ENCODE measurements at places on chromosomes 3 and 15.
A peak's percentile ranks its signal among the peaks of the same experiment; 100 is the strongest.

DNA sequence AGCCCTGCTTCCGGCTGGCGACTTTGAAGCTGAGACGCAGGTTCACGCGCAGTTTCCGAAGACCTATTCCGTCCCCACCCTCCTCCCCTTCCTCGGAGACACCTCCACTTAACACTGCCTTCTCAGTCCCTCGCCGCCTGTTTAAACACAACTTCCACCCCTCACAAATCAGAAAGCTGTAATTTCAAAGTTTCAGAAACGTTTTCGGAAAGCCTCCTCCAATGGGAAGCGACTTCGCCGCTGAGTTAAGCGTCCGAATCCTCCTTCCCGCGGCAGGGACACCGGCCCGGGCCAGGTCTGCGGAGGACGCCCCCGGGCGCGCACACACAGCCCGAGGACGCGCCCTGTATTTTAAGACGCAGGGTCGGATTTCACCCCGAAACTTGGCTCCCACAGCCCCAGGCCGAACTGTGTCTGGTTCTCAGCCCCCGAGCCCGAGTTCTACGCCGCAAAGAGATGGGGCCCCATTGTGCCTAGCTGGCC lies 559 bp upstream of the LRRN1 start:
- DNase-seq: peak; percentile 19

GRCh38 chr3:112464264-112464663 lies 35.0 kb downstream of the BTLA start:
- no peak for DNase-seq

DNA sequence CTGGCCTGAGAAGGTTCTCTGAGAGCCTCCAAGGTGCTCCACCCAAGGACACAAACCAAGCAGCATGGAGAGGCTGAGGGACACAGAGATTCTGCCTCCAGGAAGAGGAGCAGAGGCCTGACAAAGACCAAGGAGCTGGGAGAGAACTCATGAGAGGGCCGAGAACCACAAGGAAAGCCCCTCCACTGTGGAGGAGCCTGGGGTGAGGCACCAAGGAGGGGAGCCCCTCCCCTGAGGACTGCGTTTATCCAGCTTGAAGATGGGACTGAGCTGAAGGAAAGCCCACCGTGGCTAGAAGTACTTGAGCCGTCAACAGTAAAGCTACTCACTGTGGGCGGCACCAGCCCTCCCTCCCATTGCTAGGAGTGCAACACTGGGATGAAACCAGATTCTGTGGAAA lies 63.1 kb upstream of the MEF2A start:
- no peak for DNase-seq

GRCh38 chr3:179451265-179452175 lies at the start of gene GNB4:
GNB4 (minus strand) TSS chr3:179451470; CDS start chr3:179426200, 25,270 bp downstream.
- peak; percentile 9 for DNase-seq

DNA sequence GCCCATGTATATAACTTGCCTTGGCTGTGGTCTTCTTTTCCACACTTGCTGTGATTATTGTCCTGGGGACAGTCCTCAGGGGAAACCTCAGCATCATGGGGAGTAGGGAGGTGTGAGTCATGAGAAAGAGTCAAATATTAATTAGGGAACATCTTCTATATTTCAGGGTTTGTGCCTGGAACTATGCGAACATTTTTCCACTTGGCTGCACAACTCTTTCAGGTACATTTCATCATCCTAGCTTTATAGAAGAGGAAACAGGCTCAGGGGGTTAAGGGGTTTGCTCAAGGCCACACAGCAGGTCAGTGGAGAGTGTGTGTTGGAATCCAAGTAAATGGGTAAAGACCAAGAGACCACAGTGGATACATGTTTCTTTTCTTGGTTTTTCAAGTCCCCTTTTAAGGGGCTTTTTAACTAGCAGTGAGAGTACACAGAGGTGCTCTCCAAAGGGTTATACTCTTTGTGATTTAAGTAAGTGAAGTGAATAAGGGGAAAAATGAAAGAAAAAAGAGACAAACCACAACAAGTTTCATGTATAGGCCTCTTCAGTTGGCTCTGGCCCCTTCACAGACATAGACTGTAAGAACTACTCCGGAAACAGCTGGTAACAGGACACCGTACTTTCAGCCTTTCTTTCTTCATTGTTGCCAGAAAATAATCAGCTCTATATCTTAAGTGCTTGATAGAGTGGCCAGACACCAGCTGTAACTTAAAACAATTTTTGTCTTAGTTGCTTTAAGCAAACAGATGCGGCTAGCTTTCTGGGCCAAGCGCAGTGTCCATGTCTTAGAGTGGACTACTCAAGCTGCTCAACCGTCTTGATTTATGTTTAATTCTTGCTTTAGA lies 64.6 kb downstream of the EEFSEC start:
- DNase-seq: no peak

DNA sequence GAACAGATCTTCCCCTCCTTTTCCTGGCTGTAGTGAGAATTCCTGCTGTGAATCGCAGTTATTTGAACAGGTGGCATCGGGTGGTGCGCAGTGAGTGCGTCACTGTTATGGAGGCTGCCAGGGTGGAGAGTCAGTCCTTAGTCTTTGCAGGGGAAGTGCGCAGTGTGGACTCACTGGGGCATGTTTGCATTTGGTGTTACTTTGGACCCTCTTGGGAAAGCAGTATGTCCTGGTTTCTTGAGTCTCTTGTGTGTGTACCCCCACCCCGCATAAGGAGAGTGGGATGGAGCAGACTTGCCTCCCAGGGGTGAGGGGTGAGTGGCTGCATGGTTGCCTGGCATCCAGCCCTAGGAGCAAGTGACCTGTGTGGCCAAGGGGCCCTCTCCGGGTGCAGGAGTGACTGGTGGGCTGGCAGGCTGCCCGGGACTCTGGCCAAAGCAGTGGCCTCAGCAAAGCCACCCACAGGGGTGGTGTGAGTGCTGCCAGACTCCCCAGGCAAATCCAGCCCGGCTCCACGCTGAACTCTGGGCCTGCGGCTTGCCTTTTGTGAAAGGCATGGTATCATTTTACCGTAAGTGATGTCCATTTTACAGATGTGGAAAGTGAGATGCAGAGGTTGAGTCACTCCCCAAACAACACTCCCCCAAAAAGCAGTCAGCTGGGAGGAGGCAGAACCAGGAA lies 46.4 kb downstream of the DNASE1L3 start:
- DNase-seq: no peak

DNA sequence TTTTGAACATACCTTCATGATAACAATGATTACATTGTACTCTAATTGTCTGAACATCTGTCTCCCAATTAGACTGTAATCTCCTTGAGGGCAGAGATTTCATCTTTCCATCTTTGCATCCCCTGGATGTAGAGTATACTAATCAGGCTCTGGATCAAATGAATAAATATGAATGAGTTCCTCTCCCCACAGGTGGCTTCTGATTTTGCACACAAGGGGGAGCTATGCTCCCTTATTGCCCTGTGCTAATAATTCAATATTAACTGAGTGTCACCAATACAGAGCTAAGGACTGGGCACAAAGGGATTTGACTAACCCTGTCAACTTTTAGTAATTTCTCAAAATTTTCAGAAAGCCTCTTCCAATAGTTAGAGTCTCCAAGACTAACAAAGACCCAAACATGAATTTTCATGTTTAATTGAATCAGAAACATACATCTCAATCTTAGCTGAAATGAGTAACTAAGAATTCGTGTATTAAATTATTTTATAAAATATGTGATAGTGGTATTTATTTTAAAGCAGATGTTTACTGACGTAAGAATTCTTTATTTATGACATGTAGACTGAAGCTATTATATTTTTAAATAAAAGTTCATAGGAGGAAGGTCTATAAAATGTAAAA lies 3.0 kb downstream of the DUOXA1 start:
- DNase-seq: no peak

DNA sequence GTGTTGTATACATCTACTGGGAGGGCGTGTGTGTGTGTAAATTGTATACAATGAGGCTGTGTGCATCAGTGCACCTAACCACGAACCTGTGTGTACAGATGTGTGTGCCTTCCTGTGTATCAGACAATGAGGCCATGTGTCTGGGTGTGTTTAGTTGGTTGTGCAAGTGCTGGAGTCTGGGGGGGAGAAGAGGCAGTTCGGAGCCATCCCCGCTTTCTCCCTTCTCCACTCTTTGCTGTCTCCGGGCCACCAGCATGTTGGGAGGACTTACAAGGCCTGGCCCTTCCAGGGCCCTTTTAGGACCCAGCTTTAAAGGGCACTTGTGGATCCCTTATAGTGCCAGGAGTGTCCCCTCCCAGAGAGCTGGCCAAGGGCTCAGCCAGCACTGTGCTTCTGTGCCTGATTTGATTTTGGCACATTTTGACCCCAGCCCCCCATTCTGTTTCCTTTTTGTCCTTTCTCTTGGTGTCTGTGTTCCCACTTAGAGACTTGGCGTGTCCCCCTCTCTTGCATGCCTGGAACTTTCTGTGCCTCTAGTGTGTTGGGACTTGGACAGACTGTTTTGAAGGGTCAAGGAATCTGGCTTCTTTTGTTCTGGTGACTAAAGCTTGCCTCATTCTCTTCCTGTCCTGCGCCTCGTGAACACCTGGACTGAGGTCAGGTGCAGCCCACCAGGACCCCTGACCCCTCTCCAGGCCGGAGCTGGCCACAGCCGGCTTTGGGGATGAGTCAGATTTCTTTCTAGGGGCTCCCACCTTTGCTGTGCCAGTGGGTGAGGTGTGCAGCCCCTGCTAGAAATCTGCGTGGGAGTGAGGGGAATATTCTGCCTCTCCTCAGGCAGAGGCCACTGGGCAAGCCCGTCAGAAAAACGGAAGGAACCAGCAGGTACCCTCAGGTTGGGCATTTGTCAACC lies 1.5 kb downstream of the CTDSPL start:
- DNase-seq: no peak

DNA sequence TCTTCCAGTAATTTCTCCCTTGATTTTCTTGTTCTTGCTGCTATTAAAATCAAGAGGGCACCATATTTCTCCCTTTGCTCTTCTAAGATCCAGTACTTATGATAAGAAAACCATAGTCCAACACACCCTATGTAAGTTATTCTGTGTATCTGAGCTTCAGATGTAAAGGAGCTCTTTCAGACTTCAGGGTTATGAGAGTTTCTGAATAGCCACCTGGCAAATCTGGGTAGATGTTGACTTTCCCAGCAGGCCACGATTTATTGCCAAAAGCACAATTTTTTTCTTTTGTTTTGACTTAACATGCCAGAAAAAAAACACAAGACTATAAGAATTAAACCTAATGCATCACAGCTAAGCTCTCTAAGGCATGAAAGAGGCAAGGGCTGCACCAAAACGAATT lies 1045.0 kb downstream of the FHIT start:
- no peak for DNase-seq

- no peak for DNase-seq
Measured at GRCh38 chr3:58697561-58697960, 31.0 kb upstream of the FAM3D start.

GRCh38 chr3:21411058-21411457 lies 340.0 kb downstream of the ZNF385D start:
- no peak for DNase-seq

DNA sequence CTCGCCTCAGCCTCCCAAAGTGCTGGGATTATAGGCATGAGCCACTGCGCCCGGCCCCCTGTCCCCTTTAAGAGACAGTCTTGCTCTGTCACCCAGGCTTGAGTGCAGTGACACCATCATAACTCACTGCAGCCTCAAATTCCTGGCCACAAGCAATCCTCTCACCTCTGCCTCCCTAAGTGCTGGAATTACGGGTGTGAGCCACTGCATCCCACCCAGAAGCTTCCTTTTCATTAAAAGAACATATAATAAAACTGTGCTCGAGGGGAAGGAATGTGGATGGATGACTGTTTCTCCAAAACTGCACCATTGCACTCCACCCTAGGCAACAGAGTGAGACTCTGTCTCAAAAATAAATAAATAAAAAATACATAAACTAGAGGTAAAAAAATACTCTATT lies 70.1 kb downstream of the NCEH1 start:
- DNase-seq: no peak

DNA sequence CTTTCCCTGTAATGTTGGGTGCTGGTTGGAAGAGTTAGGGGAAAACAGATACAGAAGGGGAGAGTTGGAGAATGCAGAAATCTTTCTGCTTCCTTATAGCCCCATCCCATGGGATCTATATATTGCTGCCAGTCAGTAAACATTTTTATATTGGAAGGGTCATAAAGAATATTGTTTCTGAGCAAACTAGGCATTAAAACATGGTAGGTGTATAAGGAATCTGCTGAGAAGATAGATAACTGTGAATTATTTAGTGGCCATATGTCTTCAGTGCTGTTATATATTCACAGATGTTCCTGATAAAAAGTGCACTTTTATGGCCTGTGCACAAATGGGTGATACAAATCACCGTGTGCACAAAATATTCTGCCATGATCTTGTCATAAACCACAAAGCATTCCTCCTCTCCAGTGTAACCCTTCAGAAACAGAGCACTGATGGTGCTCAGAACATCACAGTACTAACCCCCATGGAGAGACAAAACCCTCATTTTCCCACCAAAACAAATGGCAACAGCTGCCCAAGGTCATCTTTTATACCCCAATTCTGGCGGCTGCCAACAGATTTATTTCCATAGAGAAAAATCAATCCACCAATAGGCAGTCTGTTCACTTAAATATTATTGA lies 269.3 kb downstream of the SLC9A9 start:
- DNase-seq: no peak

DNA sequence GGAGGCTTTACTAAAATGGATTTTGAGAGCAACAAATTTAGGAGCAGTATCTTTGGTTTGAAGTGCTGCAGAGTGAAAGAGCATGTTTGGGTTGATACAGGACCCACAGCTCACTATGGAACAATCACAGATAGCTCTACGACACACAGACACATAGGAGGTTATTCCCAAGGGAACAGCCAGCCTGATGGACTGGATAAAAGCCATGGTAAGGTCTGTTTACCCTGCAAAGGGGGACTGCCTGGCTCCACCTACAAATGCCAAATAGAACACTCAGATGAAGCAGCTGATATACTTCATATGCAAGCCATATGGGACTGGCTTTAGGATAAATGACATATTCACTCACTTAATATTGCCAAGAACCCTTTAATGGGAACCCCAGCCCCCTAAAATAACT lies 75.4 kb downstream of the CDC25A start:
- no peak for DNase-seq

GRCh38 chr3:46742992-46743585 lies 25.4 kb upstream of the PRSS50 start:
- no peak for DNase-seq

DNA sequence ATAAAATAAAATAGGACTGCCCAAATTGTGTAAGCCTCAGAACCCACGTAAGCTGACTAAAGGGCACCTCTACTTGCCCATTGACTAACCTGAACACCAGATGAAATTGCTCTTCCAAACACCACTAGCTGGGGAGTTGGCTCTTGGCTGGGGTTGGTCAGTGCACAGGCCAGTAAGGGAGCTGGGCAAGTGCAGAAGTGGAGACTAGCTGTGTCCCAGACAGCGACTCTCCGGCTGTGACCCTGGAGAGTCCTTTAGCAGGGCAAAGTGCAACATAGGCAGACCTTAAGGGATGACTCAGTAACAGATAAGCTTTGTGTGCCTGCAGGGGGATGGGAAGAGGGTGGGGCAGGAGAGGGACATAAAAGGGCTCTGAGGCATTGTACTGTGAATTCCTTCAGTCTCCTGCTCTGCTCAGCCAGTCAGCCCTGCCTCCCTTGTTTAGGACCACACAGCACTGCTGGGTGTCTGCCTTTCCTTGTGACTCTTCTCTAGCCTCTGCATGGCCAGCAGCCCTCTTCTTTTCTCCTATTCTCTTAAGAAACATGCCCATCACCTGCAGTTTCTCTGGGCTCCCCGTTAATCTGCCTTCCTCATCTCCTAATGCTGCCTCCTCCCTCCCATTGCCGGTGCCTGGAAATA lies 13.2 kb downstream of the NR1I2 start:
- no peak for DNase-seq

- no peak for DNase-seq
Measured at GRCh38 chr15:77790481-77790880, 157.8 kb upstream of the LINGO1 start.

Measured in activated CD8-positive, alpha-beta memory T cell treated with anti-CD3 and anti-CD28 coated beads for 48 hours (primary cell).